ENCODE measurements at places on chromosomes 7 and 10. TPM values are rescaled to one million over a fixed set of nuclear protein-coding genes. Genes with fewer than 3 reads are reported as not detected.

AS3MT gene
- total RNA-seq, result 17.4 TPM

FXYD4 gene
- not detected for total RNA-seq

CTTNBP2 gene
- total RNA-seq, result 8.3 TPM

FZD1 gene
- total RNA-seq, result 56.9 TPM

FAM237B gene
- total RNA-seq, result not detected
